NCI-H460 (cell line): ENCODE measurements at places on chromosomes 3 and 15. TPM values are rescaled to one million over a fixed set of nuclear protein-coding genes. Genes with fewer than 3 reads are reported as not detected.

TPRA1 gene
- total RNA-seq: 20.6 and 27.9 TPM in 2 replicates

DNA sequence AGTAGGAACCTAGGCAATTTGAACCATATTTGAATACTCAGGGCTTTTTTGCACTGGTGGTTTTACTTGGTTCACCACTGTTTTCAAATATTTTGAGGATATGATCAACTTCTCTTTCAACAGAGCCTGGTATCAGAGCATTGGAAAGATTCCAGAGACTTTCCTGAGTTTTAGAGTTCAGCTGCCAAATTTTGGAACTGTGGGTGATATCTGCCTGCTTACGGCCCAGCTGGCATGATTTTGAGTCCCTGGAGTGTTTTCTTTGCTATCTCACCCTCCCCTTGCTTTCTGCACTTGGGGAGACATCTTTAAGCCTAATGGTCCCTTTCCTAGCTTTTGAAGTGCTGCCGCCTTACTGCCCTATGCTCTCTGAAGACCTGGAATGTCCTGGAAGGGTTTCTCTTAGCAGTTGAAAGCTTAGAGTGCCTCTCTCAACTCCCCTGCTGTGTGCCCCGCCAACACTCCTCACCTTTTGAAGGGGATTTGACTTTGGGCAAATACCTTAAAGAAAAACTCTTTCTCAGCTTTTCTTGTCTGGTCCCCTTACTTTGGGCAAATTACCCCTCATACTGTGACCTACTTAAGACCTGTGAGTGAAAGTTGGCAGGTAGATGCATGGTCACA is 539.1 kb downstream of the MFSD1 start:
- DNase-seq: no peak

DNA sequence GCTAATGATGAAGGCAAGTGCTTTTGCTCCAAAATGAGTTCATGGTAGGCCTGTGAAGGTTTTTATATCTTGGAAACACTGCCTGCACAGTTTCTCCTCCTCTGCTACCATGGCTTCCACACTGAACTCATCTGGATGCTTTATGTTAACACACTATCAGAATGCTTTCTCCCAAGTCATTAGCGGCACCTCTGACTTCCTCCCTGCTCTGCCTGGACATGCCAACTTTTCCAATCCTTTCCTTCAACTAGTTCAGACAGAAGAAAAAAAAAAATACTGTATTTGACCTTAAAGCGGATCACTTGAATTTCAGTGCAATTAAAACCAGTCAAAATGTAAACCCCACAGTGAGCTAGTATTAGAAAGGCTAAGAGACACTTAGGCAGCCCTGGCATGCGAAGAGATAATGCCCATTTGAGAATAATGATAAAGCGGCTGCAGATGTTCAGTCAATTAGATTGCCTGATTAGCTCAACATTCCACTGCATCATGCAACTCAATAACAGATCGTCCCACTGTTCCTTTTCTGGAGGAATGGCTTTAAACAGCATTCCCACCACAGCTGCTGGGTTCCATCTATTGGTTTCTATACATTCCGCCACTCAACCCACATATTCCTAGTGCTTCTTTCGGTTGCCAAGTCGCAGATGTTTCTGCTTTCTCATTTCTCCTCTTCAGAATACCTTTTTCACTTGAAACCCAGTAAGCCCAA is 51.7 kb downstream of the CNTN3 start:
- DNase-seq: no peak

DNA sequence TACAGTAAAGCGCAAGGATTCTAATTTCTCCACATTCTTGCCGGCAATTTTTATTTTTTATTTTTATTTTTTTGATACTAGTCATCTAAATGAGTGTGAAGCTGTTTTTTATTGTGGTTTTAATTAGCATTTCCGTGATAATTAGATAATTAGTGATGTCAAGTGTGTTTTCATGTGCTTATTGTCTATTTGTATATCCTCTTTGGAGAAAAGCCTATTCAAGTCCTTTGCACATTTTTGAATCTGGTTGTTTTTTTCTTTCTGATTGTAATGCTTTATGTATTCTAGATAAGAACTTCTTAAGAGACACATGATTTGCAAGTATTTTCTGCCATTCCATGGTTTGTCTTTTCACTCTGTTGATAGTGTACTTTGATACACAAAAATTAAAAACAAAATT is 16.1 kb downstream of the CTDSPL2 start:
- DNase-seq: no peak

STRC gene
- total RNA-seq: 0.17 and 0.22 TPM in 2 replicates

GRCh38 chr15:68618394-68618793 is 39.6 kb downstream of the CORO2B start:
- DNase-seq: no peak

- DNase-seq: no peak
Measured at GRCh38 chr3:9876991-9877390, 3.1 kb downstream of the CIDEC start.

SCN11A gene
- total RNA-seq: not detected in 2 replicates

GRCh38 chr3:165728924-165729323 is 108.3 kb downstream of the BCHE start:
- DNase-seq: no peak

DNA sequence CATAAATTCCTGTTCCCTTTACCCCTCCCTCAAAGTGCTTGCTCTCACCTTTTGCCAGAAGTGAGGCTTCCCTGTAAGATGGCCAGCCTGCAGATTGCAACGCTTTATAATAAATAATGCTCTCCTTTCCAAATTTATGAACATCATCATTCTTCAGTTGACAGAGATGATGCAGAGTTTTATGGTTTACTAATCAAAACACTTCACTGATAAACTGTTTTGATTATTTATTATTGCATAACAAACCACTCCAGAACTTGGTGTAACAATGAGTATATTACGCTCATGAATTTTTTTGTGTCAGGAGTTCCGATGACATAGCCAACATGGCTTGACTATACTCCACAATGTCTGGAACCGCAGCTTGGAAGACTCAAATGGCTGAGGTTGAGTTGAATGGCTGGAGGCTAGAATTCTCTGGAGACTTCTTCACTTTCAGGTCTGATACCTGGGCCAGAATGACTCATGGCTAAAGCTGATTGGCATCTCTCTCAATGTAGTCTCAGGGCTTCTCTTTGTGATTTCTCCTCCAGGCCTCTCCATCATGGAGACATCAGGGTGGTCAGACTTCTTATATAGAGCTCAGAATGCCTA is 27.3 kb upstream of the TGFBR2 start:
- no peak for DNase-seq

GRCh38 chr15:101437618-101438481 is 51.7 kb downstream of the PCSK6 start:
- DNase-seq: no peak

KIF15 gene
- total RNA-seq: 14.3 and 17.4 TPM in 2 replicates

- peak; percentile 14 for DNase-seq
Measured at GRCh38 chr3:10753964-10754363, 62.1 kb upstream of the SLC6A11 start.

DNA sequence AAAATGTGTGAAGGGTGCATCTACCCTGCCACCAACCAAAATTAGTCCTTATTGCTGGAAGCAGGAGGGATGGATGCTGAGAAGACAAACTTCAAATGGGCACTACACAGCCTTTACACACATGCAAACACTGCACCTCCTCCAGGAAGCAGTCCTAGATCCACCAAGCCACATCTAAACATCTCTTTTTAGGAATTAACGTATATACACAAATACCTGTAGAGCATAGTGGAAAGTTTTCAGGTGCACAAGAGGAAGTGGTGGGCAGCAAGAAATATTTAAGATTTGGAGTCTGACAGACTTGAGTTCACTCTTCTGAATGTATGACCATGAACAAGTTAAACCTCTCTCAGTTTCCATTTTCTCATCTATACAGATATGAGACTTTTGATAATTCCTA is 456.6 kb upstream of the PROK2 start:
- DNase-seq: no peak

- no peak for DNase-seq
Measured at GRCh38 chr15:92900731-92901071, 577 bp downstream of the CHD2 start.

MKRN3 gene
- total RNA-seq: not detected in 2 replicates
